Chondrocyte (in vitro differentiated cells): ENCODE measurements at places on chromosomes 1 and 21. TPM values are rescaled to one million over a fixed set of nuclear protein-coding genes. Genes with fewer than 3 reads are reported as not detected.

DNA sequence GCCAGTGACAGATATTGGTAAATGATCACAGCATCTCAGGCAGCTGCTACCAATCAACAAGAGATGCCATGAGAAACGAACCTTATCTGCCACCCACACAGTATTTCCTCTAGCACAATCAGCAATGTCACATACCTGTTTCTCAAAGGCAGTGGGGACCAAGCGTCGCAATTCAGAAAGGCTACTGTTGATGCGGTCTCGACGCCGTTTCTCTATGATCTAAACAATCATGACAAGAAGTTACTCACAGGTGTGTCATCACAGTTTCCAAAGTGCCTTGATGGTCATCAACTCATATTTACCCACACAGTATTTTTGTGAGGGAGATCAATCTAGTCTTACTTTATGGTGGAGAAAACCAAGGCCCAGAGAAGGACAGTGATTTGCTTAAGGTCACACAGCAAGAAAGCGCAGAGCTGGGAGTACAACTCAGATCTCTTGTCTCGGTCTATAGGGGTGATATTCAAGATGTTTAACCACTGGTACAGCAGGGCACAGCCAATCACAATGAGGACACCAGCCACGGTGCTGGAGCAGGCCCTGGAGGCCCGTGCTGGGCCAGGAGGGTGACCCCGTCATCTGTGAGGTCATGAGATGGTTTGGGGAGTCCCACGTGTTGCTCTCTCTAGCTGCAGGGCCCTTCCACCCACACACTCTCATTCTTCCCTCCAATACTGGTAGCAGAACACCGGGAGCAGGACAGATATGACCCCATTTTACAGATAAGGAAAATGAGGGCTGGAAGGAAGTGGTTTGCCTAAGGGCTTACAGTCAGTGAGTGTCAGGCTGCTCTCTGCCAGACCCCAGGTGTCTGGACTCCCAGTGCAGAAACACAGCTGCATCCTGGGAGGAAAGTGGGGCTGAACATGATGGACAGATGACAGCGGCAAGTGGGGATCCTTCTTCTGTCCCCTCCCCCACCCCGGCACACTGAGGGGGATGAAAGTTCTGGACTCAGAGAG is 7.8 kb downstream of the HEYL start:
- no peak for DNase-seq

DNA sequence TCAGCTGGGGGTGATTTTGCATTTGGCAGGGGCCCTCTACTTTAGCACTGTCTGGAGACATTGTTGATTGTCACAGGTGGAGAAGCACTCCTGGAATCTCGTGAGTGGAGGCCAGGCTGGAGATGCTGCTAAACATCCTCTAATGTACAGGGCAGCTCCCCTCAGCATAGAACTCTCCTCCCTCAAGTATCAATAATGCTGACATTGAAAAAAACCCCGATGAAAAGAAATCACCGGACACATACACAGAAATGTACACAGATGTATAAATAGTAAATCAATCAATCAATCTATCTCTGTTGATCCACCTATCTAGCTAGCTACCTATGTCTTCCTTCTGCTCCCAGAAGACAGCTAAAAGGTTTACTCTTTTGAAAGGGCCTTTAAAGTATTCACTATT is 89.4 kb upstream of the KCNJ15 start:
- no peak for DNase-seq

DNA sequence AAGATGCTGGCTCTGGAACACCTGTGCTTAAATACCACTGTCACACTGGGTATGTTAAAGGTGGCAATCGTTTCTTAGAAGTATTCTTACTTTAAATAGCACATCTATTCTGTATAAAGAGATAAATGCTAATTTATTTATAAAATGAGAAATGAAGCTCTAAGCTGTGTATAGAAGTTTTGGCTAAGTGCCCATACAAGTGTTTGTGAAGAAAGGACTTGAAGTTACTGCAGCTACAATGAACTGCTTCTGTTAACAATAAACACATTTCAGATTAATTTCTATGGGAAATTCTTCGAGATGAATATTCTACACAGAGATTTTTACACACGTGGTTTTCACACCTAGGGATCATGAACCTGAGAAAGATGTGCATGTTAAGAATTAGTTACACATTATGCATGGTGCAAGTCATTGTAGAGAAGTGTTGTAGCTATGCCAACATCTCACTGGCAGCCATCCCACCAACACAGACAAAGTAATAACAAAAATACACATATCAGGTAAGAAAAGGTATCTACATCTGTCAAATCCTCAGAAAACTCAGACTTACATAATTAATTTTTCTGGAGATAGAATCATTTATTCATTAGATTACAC is 16.2 kb downstream of the COL24A1 start:
- no peak for DNase-seq

The UTP11 gene
- total RNA-seq = 26.4 to 35.6 TPM (median 32.3 TPM) in 3 replicates

DNA sequence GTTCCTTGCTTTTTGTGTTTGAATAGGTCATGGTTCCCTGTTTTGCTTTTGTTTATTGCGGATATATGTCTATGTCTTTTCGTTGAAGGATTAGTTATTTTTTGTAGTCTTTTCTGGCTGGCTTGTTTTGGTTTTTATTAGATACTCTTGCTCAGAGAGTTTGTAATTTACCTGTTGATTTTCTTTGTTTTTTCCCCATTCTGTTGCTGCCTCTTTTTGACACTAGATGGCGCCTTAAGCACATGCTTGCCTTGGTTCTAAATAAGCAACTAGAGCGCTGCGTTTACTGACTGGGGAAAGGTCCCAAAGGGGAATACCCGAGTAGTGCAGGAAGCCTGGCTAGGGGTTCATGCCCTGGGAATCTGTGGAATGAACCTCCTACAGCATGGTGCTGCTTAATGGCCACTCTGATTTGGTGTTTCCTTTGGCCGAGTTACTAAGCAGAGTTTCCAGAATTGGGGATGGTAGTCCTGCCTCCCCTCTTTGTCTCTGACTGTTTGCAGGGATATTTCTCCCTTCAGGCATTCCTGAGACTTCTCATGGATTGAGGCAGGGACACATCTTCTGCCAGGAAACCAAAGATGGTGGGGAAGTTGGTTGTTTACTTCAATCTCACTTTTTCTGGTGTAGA is 143.2 kb downstream of the PTPRU start:
- no peak for DNase-seq

GRCh38 chr1:31744165-31744888 is 19.8 kb downstream of the ADGRB2 start:
- DNase-seq = no peak

DNA sequence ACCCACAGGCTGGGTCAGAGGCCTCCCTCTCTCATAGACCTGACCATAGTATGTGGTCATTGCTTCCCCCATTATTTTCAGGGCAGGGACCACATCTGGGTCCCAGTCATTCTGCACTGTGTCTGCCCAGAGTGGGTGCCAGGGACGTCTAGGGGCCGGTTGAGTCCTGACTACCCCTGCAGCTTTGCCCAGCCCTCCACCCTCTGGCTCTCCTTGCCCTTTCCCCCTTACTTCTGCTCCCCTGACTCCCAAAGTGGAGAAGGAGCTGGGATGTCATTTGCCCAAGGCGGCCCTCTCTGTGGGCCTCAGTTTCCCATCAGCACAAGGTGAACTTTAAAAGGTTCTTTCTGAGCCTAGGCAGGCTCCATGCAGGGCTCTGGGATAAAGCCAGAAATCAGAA is 4.3 kb upstream of the TTC22 start:
- no peak for DNase-seq

The MAP7D1 gene
- total RNA-seq = 159 to 177 TPM (median 173 TPM) in 3 replicates

The PSMB2 gene
- 53.1 to 70.9 TPM (median 58.9 TPM) in 3 replicates for total RNA-seq

The UMODL1 gene
- 0.29 TPM in 1 of 3 replicates, not detected in the others for total RNA-seq
